ENCODE measurements at places on chromosomes 2 and 18.

DNA sequence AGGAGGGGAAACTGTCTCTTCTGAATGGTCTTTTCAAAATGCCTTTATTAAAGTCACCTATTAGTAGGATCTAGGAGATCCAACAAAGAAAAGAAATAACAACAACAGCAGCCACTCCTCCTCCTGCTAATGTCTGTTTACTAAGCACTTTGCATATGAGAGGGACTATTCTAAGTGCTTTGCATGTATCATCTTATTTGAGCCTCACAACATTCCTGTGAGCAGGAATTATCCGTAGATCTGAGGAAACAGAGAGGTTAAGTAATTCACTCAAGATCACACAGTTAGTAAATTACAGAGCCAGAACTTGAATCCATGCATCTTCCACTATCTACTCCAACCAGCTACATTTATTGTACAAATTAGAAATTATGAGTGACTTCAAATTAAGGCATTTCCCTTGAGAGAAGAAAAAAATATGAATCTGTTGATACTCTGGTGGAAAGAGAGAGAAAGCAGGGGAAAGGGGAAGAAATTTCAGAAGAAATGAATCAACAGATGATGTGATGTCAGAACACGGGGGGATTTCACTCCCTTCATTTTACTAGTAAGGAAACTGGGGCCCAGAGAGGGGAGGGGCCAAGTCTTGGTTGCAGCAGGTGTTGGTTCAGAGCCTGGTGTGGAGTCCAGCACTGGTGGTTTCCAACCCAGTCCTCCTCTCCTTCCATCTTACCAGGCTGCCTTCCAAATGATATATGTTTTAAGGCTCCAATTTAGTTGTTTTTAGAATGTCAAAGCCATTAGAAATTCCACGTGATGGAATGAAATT, 49.7 kb downstream of the TSN start:
- DNase-seq: no peak

DNA sequence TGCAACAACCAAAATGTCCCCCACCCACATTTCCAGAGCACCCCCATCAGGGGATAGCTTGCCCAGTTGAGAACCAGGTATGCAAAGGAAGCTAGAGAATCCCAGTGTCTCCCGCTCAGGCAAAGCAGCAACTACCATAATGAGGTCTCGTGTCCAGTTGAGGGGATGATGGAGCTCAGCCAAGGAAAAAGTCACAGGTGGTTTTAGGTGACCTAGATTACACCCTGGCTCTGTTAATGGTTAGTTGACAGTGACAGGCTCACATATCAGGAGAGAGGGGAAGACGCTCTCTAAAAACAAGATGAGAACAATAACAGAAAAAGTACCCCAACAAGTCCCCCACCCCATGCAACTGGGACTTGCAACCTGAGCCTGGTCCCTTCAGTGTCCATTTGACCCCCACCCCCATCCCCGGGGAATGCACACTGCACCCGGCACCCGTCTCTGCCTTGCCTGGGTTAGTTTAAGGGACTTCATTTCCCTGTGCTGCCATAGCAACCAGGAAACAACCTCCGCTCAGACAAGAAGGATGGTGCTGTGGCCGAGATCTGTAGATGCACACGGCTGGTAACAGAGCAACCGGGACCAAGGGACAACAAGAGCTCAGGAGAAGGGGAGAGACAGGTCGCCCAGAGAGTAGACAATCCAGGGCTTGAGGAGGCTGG, at the start of gene KIAA2012:
TSS of gene KIAA2012 (plus strand) at position 519 of the 665 bp plus-strand sequence. CDS start 373 bp downstream, outside the sequence.
- DNase-seq: no peak

- no peak for DNase-seq
Observed at GRCh38 chr2:223097888-223098383, 45.9 kb downstream of the KCNE4 start.

DNA sequence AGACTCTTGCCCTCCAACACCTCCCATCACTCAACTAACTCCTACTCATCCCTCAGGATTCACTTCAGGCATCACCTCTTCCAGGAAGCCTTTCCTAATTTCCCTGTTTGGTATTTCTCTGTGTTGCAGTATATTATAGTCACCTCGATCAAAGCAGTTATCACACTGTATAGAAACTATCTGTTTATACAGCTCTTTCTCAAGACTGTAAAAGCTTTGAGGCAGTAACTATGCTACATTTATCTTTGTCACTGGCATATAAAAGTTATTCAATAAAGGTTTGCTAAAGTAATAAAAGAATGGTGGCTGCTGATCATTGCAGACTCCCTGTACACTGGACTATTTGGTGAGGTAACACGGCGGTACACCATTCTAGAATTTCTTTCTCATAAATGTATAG, 284.9 kb downstream of the PAX3 start:
- no peak for DNase-seq

DNA sequence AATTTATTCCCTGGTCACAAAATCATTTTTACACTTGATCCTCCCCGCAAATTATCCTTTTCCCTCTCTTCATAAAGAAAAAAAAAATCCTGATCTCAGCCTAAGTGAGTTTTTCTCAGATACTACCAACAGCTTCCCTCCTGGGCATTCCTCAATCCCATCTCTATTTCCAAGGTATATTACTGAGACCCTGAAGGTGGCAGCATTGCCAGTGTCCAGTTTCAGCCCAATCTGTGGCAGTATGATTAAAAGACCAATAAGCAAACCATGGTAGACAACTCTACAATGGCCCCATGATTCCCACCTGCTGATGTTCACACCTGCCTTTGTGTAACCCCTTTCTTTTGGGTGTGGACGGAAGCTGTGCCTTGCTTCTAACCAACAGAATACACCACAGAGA, 45.1 kb downstream of the CCDC93 start:
- no peak for DNase-seq

GRCh38 chr2:75064691-75065396, 106.4 kb downstream of the POLE4 start:
- DNase-seq: peak; percentile 45

Measured in CD4-positive, alpha-beta T cell treated with Interleukin-12 subunit alpha and Interleukin-12 subunit beta, for 1 hour (primary cell).